NCI-H2171 treated with DMSO at 0.1 percent for 48 hours (cell line): ENCODE measurements at places on chromosomes 2 and 18.

DNA sequence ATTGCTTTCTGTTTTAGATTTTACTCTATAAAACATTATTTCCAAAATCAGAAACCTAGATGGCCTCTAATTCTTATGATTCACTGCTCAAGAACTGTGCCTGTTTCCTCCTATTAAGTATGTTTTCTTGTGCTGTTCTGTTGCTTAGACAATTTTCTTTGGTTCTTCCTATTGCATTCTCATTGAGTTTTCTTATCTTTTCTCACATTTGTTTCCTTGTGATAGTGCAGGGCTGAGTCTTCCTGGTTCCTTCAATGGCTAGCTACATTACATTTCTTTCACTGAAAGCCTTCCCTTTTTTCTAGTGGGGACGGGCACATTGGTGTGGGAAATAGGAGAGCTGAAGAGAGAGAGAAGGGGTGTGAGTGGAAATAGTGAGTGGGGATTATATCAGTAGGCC lies 183.4 kb downstream of the CALCRL start:
- DNase-seq, result no peak

DNA sequence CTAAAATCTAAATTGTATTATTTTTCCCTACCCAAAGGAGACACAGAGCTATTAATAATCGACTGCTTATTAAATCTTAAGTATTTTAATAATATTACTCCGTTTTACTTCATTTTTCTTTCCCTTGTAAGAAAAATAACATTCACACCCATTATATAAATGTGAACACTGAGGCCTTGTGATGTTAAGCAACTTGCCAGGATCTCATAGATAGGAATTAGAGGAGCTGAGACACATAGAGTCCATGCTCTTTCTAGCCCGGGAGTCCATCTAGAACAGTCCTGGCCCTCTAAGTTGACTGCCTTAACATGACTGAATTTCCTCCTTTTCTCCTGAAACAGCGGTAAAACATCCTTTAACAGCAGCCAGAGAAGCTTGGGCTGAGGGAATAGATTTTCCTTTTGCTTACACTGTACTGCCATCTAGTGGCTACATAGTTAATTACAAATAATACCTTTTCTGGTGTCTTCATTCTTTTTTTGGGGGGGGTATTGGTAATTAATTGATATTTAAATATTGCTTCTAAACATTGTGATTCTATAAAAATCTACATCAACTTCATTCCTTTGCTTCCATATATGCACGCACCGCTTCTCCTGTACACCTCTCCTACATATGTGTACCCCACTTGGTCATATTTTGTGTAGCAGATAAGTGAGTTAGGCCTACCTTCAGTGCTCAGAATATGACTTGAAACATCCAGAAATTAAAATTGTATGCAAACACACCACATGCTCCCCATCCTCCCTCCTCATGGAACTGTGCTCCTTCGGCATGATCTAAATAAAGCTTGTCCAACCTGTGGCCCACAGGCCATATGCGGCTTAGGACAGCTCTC lies 125.8 kb upstream of the HNMT start:
- peak; percentile 63 for DNase-seq

DNA sequence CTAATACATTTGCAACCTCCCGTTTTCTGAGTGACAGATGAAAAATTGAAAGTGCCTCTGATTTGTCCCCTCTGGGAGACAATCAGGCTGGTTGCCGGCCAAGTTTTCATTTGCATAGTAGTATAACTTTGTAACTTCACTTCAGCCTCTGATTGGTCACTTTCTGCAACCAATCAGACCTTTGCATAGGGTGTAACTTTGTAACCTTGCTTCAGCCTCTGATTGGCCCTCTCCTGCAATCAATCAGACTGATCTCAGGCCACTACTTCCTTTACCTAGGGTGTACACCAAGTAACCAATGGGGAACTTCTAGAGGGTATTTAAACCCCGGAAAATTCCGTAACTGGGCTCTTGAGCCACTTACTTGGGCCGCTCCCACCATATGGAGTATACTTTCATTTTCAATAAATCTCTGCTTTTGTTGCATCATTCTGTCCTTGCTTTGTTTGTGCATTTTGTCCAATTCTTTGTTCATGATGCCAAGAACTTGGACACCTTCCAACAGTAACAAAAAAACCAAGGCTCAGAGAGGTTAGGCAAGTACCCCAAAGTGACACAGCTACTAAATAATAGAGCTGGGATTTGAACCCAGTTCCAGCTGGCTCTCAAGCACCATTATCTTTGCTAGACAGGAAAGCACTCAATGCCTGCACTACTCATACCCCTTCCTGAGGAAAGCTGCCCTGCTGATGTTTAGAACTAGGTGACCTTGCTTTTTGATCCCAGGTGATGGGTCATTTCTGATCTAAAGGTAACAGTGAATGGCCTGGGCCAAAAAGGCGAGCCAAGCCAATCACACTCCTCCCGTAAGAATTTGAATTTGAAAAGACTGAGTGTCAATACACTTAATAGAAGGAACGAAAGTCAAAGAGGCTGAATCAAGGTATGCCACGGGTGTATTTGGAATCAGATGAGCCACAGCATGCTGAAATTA lies 10.9 kb upstream of the MYOM1 start:
- DNase-seq, result no peak

DNA sequence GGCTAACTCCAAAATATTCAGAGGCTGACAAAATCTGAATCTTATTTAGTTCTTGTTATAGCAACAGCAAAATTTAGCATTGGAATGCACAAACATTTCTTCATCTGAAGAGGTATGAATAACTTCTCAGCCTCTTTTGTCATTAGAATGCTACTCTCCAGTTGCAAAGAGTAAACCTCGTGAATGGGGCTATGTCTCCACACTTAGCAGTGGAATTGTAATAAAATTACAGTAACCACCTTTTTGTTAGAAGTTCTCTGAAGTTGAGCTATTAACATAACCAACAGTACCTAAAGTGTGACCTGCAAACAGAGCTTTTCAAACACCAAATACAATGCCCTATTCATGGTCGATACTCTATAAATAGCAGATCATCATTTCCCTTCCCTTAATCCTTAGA lies 50.2 kb upstream of the GALNT3 start:
- no peak for DNase-seq

GRCh38 chr2:120052597-120052996 lies 39.7 kb downstream of the EPB41L5 start:
- no peak for DNase-seq

GRCh38 chr2:202870431-202871299 lies 901 bp downstream of the ICA1L start:
- peak; percentile 85 for DNase-seq

- DNase-seq, result peak; percentile 61
Observed at GRCh38 chr2:9335322-9335832, 88.0 kb downstream of the ITGB1BP1 start.

- peak; percentile 8 for DNase-seq
Observed at GRCh38 chr2:223247136-223247535, 195.1 kb downstream of the KCNE4 start.
